ENCODE measurements at places on chromosomes 16 and 17.

- no peak for DNase-seq
Measured at GRCh38 chr17:29384901-29385300, 5.3 kb upstream of the TAOK1 start.

GRCh38 chr16:67388591-67388990, 4.7 kb downstream of the TPPP3 start:
- no peak for DNase-seq

GRCh38 chr16:64253525-64253924, 868.3 kb downstream of the CDH11 start:
- DNase-seq = no peak

- DNase-seq = no peak
Measured at GRCh38 chr17:76902476-76902875, 34.3 kb downstream of the MGAT5B start.

- DNase-seq = no peak
Measured at GRCh38 chr17:64270885-64271284, 7.8 kb upstream of the TEX2 start.

GRCh38 chr16:4116325-4117249, at the start of gene ADCY9:
TSS of gene ADCY9 (minus strand) at chr16:4116442. CDS start at chr16:4115442, 1,000 bp downstream.
- DNase-seq = peak; percentile 65

- DNase-seq = no peak
Measured at GRCh38 chr16:28574925-28575324, 21.2 kb downstream of the SGF29 start.

DNA sequence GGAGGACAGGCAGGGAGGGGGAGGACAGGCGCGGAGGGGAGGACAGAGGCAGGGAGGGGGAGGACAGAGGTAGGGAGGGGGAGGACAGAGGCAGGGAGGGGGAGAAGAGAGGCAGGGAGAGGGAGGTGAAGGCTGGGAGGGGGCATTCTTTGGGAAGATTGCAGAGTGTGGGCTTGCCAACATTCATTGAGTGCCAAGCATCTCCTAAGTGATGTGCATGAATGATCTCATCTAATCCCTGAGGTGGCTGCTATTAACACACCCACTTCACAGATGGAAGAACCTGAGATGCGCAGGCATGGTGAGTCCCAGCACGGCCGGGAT, 58.3 kb downstream of the NT5M start:
- DNase-seq = no peak

GRCh38 chr16:75433732-75434413, 570 bp upstream of the CFDP1 start:
- DNase-seq = no peak

- peak; percentile 92 for DNase-seq
Measured at GRCh38 chr17:31524926-31525800, 133.7 kb downstream of the RAB11FIP4 start.

DNA sequence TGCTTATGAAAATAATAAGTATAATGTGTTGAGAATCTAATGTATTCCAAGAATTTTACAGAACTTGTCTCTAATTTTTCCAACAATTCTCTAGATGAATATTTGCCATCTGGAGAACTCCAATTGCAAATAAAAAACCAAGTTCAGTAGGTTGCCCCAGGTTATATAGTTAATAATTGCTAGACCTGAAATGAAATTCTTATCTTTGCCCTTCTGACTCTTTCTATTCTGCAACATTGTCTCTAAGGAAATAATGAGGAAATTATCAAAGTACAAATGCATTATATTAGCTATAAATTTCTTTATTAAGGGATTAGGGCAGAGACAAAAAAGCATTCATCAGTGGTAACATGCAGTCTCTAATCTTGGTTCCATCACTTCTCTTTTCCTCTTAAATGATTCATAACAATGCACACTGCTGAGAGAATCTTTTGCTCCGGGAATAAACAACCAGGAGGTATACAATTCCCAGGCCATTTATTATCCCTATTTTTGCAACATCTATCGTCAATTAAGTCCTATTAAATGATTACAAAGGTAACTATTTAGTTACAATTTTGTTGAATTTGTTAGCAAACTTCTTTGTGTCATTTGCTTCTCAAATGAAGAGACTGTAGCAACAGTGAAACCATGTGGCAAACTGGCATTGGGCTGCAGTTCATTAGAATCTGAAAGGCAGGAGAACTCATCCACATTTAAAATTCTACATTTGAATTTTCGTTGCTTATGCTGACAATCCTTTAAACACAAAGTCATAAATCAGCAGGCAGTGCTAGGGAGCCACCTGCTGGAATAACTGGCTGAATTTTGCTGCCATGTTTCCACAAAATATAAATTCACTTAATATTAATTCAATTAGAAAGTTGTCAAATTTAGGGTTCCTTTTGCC, 349.6 kb downstream of the KIF2B start:
- no peak for DNase-seq

- DNase-seq = no peak
Measured at GRCh38 chr17:58786586-58787295, 31.1 kb downstream of the PPM1E start.

Measured in activated T-cell treated with anti-CD3 and anti-CD28 coated beads for 1 hour (primary cell).